GM23248 (cell line): ENCODE measurements at places on chromosomes 2 and 18.
A peak's percentile ranks its signal among the peaks of the same experiment; 100 is the strongest.

DNA sequence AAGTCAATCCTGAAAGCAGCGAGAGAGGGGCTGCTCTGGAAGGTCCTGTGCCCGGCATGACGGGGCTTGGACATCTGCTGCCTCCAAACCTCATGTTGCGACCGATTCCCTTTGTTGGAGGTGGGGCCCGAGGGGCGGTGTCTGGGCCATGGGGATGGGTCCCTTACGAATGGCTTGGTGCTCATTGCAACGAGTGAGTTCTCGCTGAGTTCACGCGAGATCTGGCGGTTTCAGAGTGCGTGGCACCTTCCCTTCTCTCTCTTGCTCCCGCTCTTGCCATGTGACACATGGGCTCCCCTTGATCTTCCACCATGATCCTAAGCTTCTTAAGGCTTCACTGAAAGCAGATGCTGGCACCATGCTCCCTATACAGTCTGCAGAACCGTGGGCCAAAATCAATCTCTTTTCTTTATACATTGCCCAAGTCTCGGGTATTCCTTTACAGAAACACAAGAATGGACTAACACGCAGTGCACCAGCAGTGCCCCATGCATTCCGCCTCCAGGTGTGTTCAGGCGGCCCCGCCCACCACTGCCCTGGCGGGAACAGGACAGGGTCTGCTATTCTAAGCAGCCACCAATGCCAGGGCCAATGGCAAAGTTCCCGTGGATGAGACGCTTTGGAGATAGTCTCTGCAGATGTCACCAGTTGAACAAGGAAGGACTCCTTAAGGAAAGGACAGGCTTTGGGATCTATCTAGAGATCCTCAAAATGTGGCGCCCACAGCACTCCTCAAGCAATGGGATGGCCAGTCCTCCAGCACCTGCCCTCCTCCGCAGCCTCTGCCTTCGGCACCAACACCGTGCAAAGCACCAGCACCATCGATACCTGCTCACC is 63.4 kb downstream of the ZNF516 start:
- no peaks in the 10 kb centered on the region; the same call in 1 of the 2 replicates for H3K36me3 ChIP-seq
- H3K27me3 ChIP-seq, result no peaks in the 10 kb centered on the region
- no peak overlapping the region for H3K27ac ChIP-seq
- H3K4me3 ChIP-seq, result no peak overlapping the region
- no peak for DNase-seq

GRCh38 chr2:228917220-228917619 is 353.9 kb downstream of the PID1 start:
- H3K4me1 ChIP-seq, result peaks cover 30% of the 10 kb centered on the region
- H3K36me3 ChIP-seq, result no peaks in the 10 kb centered on the region
- H3K27me3 ChIP-seq, result no peaks in the 10 kb centered on the region
- H3K4me3 ChIP-seq, result no peak overlapping the region
- peak; percentile 41 for DNase-seq

- H3K27ac ChIP-seq, result no peak overlapping the region
- H3K4me1 ChIP-seq, result no peaks in the 10 kb centered on the region
- H3K36me3 ChIP-seq, result no peaks in the 10 kb centered on the region
- no peak overlapping the region for H3K4me3 ChIP-seq
These were observed 109.7 kb downstream of the B3GNT2 start for GRCh38 chr2:62305421-62306176.

DNA sequence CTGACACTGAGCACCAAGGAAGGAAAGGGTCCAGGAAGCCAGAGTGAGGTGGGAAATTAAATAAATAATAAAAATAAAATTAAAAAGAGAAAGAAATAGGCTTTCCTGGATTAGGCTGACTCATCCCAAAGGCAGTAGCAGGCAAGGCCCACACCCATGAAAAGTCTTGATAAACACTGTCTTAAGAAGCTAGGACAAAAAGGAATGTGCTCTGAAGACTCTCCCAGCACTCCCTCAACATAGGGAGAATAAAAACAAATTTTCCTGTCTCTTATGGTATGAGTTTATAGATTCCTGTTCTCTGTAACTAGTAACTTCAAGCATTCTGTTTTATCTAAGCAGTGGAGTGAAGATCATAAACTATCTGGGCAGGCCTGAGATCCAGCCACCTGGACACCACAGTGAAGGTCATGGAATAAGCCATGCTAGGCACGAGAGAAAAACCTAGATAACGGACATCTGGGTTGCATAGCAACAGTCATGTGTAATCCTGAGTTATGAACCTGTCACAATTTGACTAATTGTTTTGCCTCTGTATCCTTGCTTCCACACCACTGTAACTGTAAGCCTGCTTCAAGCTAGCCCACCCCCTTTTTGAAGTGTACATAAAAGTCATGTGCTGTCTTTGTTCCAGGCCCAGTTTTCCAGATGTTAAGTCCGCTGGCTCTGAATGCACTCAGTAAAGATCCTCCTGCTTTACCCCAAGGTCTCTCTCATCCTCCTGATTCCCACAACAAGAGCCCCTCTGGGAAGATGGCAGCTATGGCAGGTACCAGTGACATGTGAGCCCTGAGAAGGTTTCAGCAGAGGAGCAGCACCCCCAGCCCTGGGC is 107.8 kb downstream of the NDUFA10 start:
- no peak overlapping the region for H3K4me3 ChIP-seq
- H3K4me1 ChIP-seq, result no peaks in the 10 kb centered on the region
- DNase-seq, result peak; percentile 24
- H3K27ac ChIP-seq, result no peak overlapping the region

GRCh38 chr2:43160778-43161177 is 65.6 kb downstream of the ZFP36L2 start:
- DNase-seq, result no peak
- no peak overlapping the region for H3K27ac ChIP-seq
- H3K4me3 ChIP-seq, result no peak overlapping the region
- H3K4me1 ChIP-seq, result peaks cover 26% of the 10 kb centered on the region
- H3K36me3 ChIP-seq, result no peaks in the 10 kb centered on the region

DNA sequence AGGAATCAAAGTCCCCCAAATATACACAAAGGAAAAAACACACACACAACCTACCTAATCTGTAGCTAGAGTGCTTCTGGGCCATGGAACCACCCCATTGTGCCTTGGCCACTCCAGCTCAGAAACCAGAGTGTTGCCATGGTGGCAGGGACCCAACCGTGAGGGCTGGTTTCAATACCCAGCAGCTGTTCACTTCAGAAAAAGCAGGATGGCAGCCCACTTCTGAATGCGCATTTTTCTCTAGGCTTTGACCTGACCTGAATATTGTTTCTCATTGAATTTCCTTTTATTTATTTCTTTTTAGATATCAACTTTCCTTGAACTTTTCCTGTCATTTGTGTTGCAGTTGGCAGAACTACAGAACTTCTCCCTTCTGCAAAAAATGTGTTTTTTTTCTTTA is 43.0 kb upstream of the EHBP1 start:
- H3K36me3 ChIP-seq, result no peaks in the 10 kb centered on the region
- peak overlapping the region; percentile 78 for H3K27ac ChIP-seq

DNA sequence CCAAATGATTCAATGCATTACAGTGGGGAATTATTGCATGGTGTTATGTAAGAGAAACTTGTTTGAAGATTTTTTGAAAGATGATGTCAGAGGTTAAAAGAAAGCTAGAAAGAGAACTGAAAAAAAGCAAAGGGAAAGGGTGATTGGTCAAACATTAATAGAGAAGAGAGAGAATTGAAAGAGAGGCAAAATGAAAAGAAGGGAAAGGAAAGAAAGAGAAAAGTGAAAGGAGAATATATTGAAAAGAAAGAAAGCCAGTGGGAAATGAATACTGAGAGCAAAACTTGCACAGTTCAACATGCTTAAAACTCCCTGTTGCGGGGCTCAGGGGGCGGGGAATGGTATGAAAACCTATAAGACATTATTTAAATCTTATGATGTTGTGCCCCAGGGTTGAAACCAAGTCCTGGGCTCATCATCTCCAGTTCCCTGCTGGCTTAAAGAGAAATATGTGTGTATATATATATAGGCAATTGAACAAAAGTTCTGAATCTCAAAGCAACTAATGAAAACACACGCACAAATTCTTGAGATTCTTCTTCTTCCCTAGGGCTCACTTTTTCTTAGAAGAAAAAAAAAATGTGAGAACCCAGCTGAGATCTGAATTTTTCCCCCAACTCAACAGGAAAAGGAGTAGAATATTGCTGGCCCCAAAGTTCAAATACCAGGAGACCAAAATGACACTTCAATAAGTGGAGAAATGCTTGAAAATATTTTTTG is 2045.9 kb upstream of the CELF4 start:
- no peaks in the 10 kb centered on the region for H3K4me1 ChIP-seq
- no peaks in the 10 kb centered on the region for H3K27me3 ChIP-seq
- H3K4me3 ChIP-seq, result no peak overlapping the region
- DNase-seq, result no peak

- H3K27me3 ChIP-seq, result no peaks in the 10 kb centered on the region
- H3K36me3 ChIP-seq, result no peaks in the 10 kb centered on the region
- DNase-seq, result no peak
- H3K4me1 ChIP-seq, result no peaks in the 10 kb centered on the region
- no peak overlapping the region for H3K27ac ChIP-seq
These were observed 193.9 kb downstream of the BCL11A start for GRCh38 chr2:60359569-60359968.

DNA sequence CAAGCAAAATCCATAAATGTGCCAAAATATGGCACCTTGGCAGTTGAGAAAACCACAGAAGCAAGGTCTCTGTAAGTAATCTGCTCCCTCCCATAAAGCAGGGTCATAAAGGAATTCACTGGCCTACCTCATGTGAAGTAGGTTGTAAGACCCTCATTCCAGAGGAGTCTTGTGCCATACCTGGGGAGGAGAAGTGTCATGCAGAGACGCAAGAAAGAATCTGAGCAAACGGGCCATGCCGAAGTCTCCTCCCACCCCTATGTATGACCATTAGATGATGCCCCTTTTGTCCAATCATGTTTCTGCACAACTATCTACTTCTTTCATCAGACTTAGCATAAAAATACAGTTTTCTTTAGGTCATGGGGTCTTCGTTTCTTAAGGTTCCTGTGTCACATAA is 14.6 kb downstream of the NMUR1 start:
- H3K27ac ChIP-seq, result no peak overlapping the region
- H3K27me3 ChIP-seq, result no peaks in the 10 kb centered on the region
- H3K36me3 ChIP-seq, result no peaks in the 10 kb centered on the region
- H3K4me1 ChIP-seq, result peaks cover 7% of the 10 kb centered on the region; the same call in 1 of the 2 replicates
- DNase-seq, result no peak

GRCh38 chr2:5377323-5377722 is 314.9 kb upstream of the SOX11 start:
- no peaks in the 10 kb centered on the region for H3K27me3 ChIP-seq
- H3K4me1 ChIP-seq, result no peaks in the 10 kb centered on the region
- DNase-seq, result no peak
- no peaks in the 10 kb centered on the region for H3K36me3 ChIP-seq
- no peak overlapping the region for H3K27ac ChIP-seq
